GM12878 (cell line): ENCODE measurements at places on chromosomes 2 and 18. TPM values are rescaled to one million over a fixed set of nuclear protein-coding genes. Genes with fewer than 3 reads are reported as not detected.

Gene C1GALT1C1L
- polyA plus RNA-seq: not detected in 2 replicates

Gene GAL3ST2
- not detected in 2 replicates for polyA plus RNA-seq

Gene GULP1
- polyA plus RNA-seq: 0.15 and 0.19 TPM in 2 replicates

Gene NLRC4
- polyA plus RNA-seq: 0.09 and 0.30 TPM in 2 replicates

Gene TFCP2L1
- polyA plus RNA-seq: 0.08 and 0.09 TPM in 2 replicates

Gene GYPC
- 80.7 and 84.2 TPM in 2 replicates for polyA plus RNA-seq

Gene SP5
- not detected in 2 replicates for polyA plus RNA-seq

Gene FBLN7
- not detected in 2 replicates for polyA plus RNA-seq

Gene PLB1
- 0.07 and 0.09 TPM in 2 replicates for polyA plus RNA-seq

Gene AQP12B
- polyA plus RNA-seq: not detected in 2 replicates

Gene TSPYL6
- not detected in 2 replicates for polyA plus RNA-seq

Gene CIB4
- not detected in 2 replicates for polyA plus RNA-seq

Gene ZBTB7C
- not detected in 2 replicates for polyA plus RNA-seq

Gene SRD5A2
- not detected in 2 replicates for polyA plus RNA-seq

Gene CNGA3
- not detected in 2 replicates for polyA plus RNA-seq
